Activated CD4-positive, alpha-beta T cell treated with anti-CD3 and anti-CD28 coated beads, Interleukin-2, amount 50 U/mL, for 1 hour (primary cell): ENCODE measurements at places on chromosomes 5 and 9.

- no peak for DNase-seq
Observed at GRCh38 chr9:116190637-116191396, 37.2 kb downstream of the PAPPA start.

DNA sequence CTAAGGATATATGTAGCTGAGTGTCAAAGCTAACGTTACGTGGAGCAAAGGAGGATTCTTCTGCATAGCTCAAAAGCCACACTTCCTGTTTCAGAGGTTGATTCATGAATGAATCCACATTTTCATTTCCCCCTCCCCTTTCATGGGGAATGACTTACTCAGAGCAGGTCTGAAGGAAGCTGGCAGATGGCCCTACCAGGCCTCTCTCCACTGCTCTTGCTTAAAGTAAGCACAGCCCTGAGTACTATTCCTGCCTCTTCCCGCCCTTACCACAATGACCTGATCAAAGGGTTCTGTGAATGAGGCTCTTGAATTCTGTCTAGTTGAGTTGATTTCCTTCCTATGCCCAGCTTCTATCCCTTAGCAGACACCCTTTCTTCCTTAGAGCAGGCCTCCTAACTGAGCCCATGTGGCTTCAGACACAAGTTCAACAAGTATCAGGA is 6.3 kb downstream of the IGIP start:
- DNase-seq, result no peak

DNA sequence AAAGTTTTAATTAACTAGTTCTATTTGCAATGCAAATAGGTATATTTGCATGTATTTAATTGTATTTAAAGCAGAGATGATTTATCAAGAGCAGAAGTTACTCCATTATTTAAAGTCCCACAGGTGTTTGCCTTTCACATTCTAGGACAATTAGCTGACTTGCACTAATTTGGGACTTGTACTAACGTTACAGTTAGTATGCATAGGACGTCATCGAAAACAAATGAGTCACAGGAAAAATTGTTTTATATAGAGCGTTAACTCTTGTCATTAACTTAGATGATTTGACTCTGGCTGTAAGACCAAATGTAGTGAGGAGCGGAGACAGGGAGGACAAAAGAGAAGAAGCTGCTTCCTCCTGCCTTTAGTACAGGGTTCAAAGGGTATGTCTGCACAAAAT is 126.1 kb upstream of the IFNE start:
- no peak for DNase-seq

- DNase-seq, result no peak
Observed at GRCh38 chr5:76622973-76623596, at the start of gene F2RL2. Gene F2RL2, minus strand, starts transcription at chr5:76623403. Its CDS starts 173 bp downstream, at chr5:76623230.

GRCh38 chr9:113630386-113631136 is 167.0 kb downstream of the RGS3 start:
- no peak for DNase-seq

- DNase-seq, result no peak
Observed at GRCh38 chr5:130279386-130279785, 375.1 kb downstream of the CHSY3 start.

- no peak for DNase-seq
Observed at GRCh38 chr5:170444969-170445505, 55.9 kb upstream of the KCNMB1 start.

DNA sequence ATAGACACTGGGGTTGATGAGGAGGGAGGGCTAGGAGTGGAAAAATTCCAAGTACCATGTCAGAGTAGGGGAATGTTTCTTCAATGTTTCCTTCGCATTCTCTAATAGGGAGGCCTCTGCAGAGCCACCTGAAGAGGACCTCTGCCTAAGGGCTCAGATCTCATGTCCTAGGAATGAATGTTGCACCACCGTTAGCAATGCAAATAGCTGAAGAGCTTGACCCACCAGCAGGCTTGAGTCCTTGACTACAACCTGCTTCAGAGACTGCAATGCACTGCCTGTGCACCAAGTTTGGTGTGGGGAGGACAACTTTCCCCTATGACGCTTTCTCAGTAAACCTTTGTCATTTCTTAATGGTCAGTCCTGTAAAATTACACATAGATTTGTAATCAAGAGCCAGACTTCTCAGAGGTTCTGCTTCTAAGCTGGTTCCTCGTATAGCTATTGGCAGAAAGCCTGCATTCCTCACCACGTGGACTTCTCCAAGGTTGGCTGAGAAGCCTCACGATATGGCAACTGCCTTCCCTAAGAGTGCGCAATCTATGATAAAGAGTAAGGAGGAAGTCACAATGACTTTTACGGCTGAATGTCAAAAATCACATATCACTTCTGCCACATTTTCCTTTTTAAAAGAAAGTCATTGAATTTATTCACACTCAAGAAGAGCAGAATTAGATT is 600.7 kb upstream of the PTGER4 start:
- DNase-seq, result no peak

GRCh38 chr9:5617749-5618148 is 11.2 kb upstream of the RIC1 start:
- no peak for DNase-seq

GRCh38 chr5:103393101-103393754 is 134.7 kb downstream of the MACIR start:
- DNase-seq, result no peak

GRCh38 chr5:139631520-139632165 is 16.5 kb upstream of the CXXC5 start:
- no peak for DNase-seq

DNA sequence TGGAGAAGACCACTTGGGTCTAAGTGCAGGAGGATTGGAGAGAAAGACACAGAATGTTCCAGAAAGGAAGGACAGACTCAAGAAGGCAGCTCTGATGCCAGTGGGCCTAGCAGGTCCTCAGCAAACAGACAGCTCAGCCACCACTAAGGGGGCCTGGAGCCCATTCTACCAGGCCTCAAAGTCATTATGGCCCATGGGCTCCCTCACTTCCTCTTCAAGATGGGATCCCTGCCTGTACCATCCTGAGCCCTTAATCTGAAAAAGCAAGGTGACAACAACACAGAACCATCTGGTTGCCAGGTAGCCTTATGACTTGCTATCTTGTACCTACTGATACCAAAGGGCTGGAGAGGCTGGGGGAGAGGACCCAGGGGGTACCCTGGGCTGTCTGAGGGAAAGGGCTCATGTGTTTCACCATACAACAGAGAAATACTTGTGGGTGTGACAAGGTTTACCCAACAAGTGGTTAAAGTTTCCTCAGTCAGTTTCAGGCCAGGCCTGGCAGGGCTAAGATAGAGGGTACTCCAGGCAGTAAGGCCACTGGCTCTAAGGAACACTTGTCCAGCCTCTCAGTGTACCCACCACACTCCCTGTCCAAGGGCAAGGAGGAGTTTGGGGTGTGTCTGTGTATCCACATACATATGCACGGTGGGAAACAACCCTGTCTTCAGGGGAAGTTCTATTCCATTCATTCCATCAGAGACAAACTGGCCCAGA is 30.7 kb downstream of the TCF7 start:
- no peak for DNase-seq

GRCh38 chr5:148913493-148913892 is 87.1 kb downstream of the ADRB2 start:
- no peak for DNase-seq

DNA sequence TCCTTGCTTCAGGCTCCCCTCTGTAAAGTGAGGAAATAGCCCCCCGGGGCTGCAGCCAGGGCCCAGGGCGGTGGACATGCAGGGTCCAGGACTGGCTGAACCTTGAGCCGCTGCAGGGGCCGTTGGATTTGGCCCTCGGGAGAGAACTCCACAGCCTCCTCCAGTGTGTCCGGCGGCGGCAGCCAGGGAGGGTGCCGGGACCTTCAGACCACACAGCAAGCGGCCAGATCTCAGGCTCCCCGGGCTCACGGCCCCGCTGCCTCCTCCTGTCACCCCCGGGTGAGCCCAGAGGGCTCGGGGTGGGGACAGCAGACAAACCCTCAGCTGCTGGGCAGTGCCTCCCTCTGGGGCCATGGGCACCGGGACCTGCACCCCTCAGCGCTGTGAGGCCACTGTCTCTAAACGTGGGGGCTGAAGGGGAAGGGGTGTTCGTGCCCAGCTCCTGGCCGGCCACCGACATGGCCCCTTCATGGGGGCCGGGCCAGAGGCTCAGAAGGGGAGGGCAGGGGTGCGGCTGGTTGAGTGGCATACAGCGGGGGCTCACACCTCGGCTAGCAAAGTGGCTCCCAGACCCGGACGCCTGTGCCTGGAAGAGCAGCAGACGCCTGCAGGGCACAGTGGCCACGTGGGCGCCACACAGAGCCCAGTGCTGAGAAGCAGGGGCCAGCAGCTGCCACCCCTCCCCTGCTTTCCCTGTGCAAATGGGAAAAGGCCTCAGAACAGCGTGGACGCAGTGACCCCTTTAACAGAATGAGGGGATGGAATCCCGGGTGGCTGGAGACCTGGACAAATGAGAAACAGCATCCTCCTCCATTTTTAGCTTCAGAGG is 19.7 kb downstream of the SLC9A3 start:
- no peak for DNase-seq

- no peak for DNase-seq
Observed at GRCh38 chr5:20601678-20602100, 613.7 kb upstream of the CDH18 start.

GRCh38 chr5:171646102-171647042 is 139.2 kb upstream of the SMIM23 start:
- no peak for DNase-seq

- DNase-seq, result no peak
Observed at GRCh38 chr9:96159596-96159995, 142.4 kb downstream of the HSD17B3 start.

DNA sequence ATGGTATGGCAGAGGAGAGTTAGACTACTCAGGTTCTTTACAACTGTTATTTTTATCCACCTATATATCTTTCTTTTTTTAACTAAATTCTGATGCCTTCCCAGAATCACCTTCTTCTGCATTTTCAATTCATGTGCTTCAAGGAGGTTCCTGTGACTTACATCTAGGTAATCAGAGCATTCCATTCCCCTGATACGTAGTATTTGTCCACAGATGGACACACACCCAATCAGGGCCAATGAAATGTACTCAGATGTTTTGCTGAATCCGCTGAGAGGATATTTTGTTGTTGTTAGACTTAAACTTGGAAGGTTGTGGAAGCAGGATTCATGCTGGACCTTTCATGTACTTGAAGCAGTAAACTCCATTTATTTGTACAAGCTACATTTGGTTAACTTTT is 159.4 kb upstream of the FER start:
- DNase-seq, result no peak

DNA sequence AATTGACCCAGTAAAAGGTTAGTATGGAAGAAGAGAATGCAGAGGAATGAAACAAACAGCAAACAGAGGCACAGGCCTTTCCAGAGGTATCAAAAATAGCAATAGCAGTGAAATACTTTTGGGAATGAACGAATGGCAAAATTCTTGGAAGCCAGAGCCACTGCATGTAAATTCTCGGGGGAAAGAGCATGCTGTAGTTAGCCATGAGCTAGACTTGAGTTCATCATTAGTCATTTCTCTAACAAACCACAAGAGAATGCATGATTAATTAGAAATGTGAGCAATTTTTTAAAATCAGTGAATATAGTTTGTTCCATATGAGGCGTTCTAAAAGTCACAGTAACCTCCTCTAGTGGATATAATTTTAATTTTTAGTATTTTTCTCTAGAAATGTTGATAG is 170.3 kb upstream of the PRR16 start:
- DNase-seq, result no peak

DNA sequence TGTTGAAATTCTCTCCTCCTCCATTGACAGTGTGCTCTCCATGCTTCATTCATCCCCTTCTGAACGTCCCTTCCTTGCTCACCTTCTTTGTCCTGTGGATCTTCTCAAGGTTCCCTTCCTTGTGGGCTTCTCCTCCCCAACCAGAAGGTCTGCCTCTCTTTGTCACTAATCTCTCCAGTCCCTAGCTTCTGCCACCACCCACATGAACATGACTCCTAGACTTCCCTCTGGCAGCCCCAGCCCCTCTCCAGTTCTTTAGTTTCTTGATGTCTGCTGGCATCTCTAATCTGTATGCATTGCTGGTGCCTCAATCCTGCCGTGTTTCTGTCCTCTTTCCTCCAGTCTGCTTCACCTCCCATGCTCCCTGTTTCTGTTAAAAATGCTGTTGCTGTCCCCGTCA is 79.3 kb downstream of the ARHGAP26 start:
- DNase-seq, result no peak

DNA sequence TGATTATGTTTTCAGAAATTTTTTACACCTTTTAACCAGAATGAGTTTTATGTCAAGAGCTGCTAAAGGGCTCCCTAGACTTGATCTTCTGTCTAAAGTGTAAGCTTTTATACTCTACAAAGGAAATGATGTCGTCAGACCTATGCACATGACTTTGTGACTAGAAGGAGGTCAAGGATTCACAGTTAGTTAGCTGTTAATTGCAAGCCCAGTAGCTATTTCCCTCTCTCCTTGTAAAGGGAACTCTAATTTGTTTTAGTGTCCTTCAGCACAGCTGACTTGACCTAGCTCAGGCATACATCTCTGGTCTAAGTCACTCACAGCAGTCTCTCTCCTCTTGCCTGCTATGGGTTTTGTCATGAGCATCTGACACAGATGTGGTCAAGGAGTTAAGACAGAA is 173.5 kb upstream of the NREP start:
- no peak for DNase-seq

GRCh38 chr5:180658774-180659564 is 9.6 kb upstream of the FLT4 start:
- no peak for DNase-seq

DNA sequence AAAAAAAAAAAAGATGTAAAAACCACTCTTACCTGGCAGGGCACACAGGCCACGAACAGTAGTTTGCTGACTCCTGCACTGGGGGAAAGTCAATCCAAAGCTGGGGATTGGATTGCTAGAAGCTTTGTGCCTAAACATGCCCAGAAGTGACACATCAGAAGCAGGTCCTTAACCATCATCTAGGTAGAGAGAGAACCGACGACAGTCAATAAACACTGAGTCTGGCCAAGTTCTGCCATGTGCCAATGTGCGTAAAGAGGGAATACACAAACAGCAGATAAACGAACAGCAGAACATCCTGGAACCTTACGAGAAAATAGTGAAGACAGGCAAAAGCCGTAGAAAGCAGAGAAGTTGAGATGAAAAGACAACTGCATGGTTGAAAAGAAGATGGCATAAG is 14.9 kb downstream of the SFXN1 start:
- no peak for DNase-seq

DNA sequence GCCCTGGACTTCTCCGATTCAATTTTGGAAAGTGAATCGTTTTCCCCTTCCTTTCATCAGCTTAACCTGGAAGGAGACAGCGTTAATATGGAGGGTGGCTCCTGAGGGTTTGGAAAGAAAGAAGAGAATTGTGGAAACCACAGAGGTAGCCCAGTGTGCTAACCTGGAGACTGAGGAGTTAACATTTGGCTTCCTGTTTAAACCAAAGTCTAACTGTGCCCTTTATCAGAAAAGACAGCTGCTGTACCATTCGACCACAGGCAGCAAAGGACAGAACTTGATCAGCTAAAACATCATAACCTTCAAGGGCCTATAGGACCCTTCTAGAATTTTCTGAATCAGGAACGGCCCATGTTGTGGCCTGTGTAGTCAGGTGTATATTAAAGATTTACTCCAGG is 735 bp downstream of the IDNK start:
- DNase-seq, result no peak

DNA sequence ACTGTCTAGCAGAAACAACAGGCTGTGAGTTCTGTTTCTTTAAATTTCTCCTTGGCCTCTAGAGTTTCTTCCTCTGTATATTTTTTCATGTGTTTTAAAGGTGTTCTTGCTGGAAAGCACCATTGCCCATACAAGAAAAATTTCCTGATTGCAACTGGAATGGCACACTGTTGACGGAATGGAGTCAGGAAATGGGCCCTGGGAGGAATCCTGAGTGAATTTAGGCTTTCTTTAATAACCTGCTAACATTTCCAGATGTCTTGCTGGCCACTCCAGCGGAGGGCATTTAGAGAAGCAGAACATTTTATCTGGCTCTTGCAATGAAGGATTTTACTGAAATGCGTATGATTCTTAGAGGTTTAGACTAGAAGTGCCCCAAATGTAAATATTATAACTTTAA is 736.3 kb downstream of the TAF11L14 start:
- no peak for DNase-seq
